ENCODE measurements at places on chromosomes 12 and 14.

DNA sequence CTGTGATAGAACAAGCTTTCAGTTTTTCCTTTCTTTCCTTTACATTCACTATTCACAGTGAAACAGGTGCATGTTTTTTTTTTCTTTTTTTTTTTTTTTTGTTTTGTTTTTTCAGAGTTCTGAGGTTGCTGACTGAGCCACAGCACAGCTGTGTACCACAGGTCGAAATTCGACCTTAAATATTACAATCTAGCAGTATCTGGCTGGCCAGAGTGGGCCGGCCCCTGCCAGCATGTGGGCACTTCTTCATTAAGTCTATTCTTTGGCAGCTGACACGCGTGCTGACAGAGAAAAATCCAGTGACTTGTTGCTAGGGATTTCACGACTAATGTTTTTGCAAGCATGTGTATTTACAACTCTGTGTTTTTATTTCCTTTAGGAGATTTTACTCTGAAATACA, 33.9 kb downstream of the FBXO33 start:
- DNase-seq, result no peak

DNA sequence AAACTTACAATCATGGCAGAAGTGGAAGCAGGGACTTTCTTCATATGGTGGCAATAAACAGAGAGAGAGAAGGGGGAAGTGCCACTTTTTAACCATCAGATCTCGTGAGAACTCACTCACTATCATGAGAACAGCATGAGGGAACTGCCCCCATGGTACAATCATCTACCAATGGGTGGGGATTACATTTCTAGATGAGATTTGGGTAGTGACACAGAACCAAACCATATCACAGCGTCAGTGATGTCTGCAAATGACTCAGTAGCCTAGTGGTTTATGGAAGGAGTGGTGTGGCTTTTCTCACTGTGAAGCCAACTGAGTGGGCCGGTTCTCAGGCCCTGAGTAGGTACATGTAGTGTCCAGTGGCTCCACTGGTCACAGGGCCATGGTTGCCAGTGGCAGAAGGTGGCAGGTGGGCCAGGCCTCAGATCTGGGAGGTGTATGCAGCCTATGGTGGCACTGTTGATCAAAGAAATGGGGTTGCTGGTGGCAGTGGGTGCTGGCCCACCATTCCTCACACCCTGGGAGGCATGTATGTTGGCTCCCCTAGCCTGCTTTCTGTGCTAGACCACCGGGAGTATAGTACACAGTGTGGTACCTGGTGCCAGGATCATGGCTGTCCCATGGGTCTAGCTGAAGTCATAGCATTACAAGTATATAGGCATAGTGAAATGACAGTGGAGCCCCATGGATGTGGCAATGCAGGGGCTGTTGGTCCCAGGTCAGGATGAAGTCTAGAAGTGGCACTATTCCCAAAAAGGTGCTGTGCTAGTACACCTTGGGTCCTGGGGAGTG, 191.9 kb downstream of the NUBPL start:
- no peak for DNase-seq

GRCh38 chr12:129607301-129607700, 296.5 kb downstream of the TMEM132D start:
- DNase-seq, result no peak

GRCh38 chr14:96997996-96998395, 200.8 kb downstream of the VRK1 start:
- DNase-seq, result no peak

GRCh38 chr12:6376079-6376869, 911 bp upstream of the SCNN1A start:
- DNase-seq, result no peak

DNA sequence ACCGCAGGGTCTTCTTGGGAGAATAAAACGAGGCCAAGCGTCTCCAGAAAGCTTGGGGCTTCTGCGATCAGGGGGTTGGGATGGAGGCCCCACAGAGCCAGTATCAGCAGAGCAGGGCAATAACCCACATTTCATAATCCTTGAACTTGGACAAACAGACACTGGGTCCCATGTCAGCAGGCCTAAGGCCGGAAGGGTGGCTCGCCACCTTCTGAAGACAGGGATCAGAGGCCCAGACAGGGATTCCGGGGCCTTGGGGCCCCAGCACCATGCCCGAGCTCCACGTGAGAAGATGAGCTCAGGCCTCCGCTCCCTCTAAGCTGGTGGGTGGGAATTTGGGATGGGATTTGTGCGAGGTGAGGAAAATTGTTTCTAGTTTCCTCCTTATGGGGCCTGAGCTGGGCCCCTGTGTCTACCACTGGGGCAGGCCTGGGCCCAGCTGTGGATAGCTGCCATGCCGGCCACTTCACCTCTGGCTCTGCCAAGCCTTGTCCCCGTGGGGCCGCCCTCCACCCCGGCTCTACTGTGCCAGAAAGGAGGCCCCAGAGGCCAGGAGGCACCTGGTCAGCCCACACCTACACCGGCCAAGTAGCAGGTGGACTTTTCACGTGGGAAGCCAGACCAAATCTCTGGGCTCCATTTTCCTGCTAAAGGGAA, 67.2 kb upstream of the DLK1 start:
- no peak for DNase-seq

DNA sequence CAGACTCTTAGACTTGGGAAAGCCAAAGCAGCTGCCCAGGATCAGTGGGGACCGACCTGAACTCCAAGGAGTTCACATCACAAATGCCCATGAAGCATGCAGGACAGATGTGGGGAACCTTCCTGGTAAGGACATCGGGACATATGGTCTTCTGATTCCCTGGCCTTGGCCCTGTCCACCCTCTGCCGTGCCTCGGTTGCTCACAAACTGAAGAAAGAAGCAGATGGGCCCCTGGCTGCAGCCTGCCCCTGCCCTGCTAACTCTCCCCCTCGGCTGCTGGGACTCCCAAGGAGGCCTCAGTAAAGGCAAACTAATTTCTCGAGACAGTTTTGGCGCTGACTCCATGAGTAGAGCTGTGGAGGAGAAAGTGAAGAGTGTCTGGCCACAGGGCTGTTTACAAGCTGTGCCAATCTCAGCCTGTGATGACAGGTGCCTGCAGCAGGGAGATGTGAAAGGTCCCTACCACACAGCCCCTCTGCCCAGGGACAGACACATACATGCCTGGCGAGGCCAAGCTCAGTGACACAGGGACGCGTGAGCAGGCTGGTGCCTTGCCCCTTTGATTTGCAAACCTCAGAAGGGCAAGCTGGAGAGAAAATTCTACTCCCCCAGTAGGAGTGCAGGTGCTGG, 48.6 kb downstream of the ISCA2 start:
- no peak for DNase-seq

- no peak for DNase-seq
These were observed 75.2 kb upstream of the TMCC3 start for GRCh38 chr12:94725375-94726168.

GRCh38 chr12:104136577-104136976, 1.4 kb downstream of the NFYB start:
- DNase-seq, result no peak

GRCh38 chr14:63938198-63939005, 85.6 kb downstream of the SYNE2 start:
- no peak for DNase-seq

DNA sequence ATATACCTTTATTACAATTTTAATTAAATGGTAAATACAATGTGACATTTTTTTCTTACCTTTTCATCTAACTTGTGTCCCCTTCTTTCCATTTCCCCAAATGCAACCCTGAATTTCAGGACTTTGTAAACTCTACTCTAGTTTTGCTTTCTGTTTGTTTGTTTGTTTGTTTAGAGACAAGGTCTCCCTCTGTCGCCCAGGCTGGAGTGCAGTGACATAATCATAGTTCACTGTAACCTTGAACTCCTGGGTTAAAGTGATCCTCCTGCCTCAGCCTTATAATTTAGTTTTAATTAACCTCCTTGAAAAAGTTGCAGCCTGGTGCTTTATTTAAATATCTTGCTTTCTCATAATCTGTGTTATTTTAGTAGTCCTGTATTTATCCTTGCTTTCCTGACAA, 59.0 kb upstream of the MON2 start:
- DNase-seq, result no peak

DNA sequence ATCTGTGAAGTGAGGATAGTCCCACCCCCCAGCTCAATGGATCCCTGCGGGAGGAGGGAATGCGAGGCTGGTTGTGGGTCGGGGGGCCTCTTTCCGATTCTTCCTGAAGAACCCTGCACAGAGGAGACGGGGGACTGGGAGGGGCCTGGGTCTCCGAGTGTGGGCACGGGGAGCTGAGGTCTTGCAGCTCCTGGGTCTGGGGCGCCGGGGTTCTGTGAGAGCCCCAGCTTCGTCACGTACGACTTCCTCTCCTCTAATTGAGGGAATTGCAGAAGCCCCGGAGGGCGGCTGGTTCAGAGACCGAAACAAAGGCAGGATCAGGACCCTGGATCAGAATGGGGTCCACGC, 66.6 kb downstream of the DIO3 start:
- DNase-seq, result peak; percentile 10

DNA sequence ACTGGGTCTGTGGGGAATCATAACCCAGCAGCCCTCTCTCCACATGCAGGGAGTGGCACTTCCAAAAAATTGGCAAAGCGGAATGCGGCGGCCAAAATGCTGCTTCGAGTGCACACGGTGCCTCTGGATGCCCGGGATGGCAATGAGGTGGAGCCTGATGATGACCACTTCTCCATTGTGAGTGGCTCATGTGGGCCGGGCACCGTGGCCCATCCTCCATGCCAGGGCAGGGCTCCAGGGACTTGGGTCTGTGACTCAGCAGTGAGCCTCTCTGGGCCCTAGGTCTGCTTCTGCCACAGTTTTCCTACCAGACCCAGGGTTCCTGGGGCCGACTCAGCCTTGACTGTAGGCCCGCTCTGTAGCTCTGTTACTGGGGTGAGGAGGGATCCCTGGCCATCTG, 2.2 kb downstream of the NPFF start:
- DNase-seq, result no peak

GRCh38 chr12:103707446-103707845, 120.4 kb downstream of the STAB2 start:
- DNase-seq, result no peak

Measured in BE2C (cell line).